ENCODE measurements at places on chromosomes 5 and 9.

DNA sequence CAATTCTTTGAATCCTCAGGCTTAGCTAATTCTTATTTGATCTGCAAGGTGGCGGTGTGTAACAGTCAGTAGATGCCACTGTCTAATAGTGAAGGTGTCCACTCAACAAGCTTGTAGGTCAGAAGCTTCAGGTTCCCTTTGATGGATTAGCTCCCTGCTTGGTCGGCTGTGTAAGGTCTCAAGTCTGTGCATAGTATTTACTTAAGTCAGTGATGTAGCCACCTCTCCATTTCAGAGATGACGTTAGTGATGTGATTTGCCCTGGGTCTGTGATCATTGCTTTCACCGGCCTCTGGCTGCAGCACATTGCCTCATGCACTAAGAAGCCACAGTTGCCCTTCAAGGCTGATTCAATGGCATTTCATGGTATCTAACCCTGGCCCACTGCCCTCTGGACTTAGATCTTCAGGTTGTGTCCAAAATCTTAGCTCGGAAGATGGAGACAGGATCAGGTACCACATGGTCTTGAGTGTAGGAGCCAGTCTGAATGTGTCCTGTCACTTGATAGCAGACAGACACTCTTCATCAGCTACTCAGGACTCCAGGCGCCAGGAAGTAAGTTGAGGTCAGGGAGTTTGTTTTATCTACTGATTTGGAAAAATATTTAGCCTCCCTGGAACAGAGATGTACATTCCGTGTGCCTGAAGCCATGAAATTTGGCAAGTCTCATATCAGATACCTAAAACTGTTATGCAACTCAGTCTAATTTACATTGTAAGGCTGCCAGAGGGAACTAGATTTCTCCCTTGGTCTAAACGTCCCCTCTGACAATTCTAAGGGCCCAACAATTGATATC lies 42.9 kb downstream of the SUB1 start:
- no peak for DNase-seq

- no peak for DNase-seq
Observed at GRCh38 chr5:169190849-169191248, 110.1 kb downstream of the SLIT3 start.

DNA sequence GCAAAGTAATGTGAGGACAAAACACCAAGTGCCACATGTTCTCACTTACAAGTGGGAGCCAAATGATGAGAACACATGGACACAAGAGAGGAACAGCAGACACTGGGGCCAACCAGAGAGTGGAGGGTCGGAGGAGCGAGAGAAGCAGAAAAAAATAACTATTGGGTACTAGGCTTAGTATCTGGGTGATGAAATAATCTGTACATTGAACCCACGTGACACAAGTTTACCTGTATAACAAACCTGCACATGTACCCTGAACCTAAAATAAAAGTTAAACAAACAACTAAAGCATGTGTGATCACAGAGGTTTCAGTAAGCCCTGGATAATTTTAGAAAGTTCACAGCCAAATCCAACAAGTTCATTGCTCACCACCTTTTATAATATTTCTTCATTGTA lies 160.1 kb downstream of the TENT4A start:
- no peak for DNase-seq

DNA sequence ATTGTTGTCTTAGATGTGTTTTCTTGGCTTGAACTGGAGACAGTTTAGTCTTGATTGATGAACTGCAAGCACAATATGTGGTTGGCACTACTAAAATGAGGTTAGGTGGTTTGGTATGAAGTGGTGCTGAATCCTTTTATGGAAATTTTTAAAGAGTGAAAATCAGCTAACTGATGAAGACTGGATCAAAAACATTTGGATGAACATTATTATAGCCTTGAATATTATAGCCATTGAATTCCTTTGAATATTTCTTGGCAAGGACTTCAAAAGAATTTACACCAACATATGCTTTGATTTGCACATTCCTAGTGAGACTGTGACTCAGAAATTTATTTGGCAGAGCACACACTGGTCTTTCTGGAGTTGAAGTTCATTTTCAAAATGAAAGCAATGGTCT lies 318.3 kb downstream of the CHSY3 start:
- no peak for DNase-seq

DNA sequence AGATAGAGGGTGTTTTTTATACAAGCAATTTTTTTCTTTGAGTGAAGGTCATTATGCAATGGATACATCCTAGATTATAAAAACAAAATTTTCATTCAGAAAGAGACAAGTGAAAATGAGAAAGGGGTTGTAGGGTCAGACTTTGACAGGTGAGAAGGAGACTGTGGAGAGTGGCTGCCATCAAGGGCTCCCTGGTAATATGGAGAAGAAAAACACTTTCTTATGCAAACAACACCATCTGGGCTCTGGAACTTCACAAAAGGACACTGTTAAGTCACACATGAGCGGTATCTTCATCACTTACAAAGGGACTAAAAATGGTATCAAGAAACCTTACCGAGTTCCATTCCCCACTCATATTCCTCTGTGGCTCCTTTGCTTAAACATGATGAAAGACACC lies 23.5 kb downstream of the C7 start:
- no peak for DNase-seq

DNA sequence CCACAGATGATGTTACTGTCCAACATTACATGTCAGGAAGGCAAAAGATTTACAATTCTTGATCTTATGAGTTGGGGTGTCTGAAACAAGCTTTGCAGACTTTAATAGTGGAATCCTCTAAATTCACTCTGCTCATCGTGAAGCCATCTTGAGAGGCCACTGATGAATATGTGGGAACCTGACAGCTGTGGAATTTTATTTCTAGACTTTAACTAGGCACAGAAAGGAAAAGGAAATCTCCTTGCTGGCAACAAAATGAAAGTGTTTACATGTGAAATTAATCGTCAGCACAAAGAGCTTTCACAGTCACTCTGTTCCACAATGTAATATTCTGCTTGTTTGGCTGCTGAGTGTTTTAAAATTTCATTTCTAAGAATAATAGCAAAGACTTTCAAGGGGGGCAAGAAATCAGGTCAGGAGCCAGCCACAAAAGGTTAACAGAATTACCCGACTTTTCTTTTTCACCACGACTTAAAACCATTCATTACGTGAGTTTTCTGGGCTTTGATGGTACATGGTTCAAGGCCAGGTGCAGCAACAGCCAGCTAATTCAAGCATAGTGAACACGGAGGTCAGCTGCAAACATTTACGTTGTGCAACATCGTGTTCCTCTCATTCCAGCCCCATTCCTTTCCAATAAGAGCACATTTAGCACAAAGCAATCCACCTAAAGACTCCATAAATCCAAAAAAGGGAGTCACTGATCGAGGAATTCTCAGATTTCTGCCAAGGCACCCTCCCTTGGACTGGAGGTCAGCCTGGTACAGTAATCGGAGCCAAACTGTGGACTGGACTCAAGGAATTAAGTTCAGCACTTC lies 14.6 kb downstream of the NREP start:
- DNase-seq = no peak

GRCh38 chr9:131226226-131226625 lies 50.1 kb downstream of the FAM78A start:
- DNase-seq = no peak

All from activated T-cell treated with anti-CD3 and anti-CD28 coated beads, Interleukin-2, amount 50 U/mL, for 24 hours (primary cell).